ENCODE measurements at places on chromosomes 5 and 9.

GRCh38 chr9:131951905-131952304 lies 127.8 kb downstream of the MED27 start:
- no peak for DNase-seq

GRCh38 chr5:135213466-135214239 lies 179.6 kb upstream of the PITX1 start:
- no peak for DNase-seq

DNA sequence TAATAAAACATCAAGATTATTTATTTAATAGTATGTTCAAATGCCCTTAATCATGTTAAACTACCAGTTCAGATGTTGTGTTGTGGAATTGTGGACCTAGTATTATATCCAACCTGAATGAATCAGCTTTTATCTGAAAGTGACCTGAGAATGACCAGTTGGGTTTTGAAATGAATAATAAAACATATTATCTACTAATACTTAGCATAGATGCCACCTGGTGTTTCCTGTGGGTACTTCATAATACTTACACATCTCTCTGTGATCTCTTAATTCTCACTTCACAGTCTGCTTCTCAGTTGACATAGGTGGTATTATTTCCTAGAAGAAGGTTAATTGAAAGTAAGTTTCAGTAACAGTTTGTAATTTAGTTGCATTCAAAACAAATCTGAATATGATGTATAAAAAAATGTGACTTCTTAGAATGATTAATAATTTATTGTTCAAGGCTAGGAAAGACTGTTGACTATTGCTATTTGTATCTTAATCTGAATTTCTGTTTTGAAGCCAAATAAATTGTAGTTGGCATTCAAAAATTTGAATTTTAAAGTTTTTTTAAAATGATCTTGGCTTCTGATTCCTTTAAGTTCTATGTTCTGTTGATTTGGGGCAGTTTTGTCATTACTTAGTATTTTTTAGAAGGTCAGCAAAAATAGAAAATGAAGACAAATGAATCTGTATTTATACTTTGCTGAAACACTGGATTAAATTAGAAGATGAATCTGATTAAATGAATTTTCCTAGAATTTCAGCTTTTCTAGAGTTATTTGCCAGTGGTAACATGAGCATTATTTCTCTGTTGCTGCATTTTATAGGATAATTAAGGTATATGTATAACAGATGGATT lies 48.2 kb downstream of the KIF2A start:
- DNase-seq: no peak

- no peak for DNase-seq
These were observed 4.1 kb upstream of the CXXC5 start for GRCh38 chr5:139644001-139644456.

- no peak for DNase-seq
These were observed 154.7 kb upstream of the RUSC2 start for GRCh38 chr9:35335164-35335563.

DNA sequence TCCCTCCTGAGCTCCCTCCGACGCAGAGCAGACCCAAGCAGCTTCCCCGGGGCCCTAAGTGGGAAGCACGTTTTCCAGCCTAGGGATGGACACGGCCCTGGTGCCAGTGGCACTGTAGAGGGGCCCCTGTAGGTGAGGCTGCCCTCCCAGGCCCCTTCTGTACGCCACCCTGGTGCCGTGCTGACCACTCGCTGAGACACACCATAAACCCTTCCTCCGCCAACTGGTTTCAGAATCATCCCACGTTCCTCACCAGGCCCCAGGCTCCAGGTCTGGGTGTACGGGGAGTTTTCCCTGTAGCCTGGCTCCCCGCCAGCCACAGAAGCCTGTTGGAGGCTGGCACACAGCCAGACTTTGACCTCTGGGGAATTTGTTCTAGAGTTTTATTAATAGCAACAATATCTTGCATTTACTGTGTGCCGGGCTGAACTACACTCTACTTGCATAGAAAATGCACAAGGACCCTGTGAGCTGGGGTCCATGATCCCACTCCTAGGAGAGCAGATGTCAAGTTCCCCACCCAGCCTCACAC lies 18.2 kb upstream of the WDR38 start:
- no peak for DNase-seq

GRCh38 chr9:3894772-3895171 lies 369.0 kb upstream of the RFX3 start:
- DNase-seq: no peak

DNA sequence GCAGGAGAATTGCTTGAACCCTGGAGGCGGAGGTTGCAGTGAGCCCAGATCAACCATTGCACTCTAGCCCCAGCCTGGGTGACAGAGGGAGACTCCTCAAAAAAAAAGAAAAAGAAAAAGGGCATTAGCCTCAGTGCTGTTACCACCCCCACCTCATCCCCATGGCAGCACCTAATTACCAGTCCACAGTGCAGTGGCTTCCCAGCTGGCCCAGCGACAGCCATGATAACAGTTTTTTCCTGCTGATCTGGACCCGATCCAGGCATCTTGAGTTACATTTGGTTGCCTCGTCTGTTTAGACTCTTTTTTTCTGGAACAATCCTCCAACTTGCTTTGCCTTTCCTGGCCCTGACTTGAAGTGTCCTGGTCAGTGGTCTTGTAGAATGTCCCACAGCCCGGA lies 24.4 kb downstream of the NCS1 start:
- DNase-seq: no peak

DNA sequence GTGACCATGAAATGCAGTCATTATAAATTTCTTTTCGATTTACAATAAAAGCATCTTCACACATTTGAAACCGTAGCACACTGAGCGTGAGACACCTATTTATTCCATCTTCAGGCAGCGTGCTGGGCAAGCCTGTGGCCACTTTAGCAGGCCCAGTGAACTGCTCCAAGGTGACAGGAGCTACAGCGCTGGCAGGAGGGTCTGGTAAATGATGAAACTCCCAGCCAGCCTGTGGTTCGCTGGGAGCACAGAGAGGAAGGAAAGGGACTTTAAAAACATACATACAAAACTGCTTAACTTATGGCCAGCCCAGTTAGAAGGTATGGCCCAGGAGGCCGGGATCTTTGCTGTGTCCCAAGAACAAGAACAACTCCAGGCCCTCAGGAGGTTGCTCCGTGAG lies 5.1 kb downstream of the RAPGEF1 start:
- no peak for DNase-seq

- DNase-seq: no peak
These were observed 23.2 kb downstream of the XPA start for GRCh38 chr9:97673922-97674321.

DNA sequence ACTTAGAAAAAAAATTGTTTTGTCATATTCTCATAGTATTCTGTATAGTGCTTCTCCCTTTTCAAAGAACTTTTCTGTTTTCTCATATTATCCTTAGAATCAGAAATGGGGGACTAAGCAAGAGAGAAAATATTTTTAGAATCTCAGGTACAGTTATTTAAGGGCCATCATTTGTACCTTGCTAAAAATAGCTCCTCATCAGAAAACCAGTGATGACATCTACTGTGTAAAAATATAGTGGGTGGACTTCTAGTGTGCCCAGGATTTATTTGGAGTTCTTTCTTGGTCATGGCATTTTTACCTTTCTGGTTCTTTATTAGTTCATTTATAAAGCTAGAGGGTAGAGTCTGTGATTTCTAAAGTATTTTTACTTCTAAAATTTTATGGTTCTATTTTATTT lies 82.5 kb downstream of the CSNK1G3 start:
- DNase-seq: no peak

DNA sequence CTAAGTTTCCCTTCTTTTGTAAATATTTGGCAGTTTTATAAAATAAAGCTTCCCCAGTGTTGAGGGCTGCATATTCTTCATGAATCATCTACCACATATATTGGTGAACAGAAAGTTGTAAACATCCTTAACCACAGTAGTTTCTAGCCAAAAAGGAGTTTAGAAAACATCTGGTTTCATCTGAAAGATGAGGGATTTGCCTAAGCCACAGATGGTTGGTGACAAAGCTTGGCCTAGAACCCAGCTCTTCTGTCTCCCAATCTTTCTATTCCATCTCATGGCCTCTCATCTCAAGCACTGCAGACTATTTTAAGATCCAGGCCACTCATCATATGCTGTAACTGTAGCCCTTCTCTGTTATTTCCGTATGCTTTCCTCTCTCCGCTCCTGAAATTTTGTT lies 232.3 kb upstream of the TRPM3 start:
- DNase-seq: no peak

DNA sequence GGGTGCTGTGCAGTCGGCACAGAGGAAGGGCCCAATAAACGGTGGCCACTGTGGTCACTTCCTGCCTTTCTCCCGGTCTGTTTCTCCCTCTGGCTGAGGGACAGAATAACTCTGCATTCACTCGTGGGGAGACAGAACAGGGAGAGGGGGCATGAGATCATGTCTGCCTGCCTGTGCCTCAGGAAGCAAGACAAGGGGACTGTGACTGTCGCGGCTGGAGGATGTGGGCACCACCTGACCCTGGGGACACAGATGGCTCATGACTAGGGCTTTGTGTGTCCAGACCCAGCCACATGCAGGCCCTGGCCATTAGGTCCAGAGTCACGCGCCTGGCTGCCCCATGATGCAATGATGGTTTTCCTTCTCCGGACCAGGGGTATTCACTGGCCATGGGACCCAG lies 5.8 kb downstream of the TRUB2 start:
- no peak for DNase-seq

DNA sequence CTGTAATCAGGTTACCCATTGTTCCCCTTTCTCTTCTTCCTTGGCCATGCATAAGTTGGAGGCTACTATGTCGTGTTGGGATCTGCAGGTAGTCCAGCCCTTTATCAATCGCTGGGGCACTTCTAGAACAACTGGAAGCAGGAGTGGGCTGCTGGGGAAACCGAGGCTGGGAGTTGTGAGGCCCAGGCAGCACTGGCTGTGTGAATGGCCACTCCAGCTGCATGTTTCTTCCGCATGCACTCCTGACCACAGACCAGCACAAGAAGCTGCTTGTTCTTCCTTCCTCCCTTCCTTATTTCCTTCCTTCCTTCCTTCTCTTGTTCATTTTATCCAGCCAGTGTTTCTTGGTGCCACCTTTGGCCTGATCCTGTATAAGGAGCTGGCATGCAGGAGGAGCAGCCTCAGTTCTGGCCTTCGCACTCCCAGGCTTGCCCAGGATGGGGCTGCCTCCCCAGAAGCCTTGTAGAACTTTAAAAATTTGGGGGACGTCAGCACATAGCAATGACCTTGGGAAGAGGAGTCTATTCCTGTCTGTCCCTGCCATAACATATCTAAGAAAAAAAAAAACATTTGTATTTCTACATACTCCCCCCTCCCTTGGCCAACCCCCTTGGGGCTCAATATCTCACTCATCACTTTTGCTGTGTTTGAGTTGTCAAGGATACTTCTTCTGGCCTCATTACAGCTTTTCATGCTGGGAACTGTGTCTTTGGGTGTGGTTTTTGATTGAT lies 20.8 kb upstream of the CXCL14 start:
- DNase-seq: no peak

- DNase-seq: no peak
These were observed 30.8 kb downstream of the SLC6A3 start for GRCh38 chr5:1414311-1415058.

DNA sequence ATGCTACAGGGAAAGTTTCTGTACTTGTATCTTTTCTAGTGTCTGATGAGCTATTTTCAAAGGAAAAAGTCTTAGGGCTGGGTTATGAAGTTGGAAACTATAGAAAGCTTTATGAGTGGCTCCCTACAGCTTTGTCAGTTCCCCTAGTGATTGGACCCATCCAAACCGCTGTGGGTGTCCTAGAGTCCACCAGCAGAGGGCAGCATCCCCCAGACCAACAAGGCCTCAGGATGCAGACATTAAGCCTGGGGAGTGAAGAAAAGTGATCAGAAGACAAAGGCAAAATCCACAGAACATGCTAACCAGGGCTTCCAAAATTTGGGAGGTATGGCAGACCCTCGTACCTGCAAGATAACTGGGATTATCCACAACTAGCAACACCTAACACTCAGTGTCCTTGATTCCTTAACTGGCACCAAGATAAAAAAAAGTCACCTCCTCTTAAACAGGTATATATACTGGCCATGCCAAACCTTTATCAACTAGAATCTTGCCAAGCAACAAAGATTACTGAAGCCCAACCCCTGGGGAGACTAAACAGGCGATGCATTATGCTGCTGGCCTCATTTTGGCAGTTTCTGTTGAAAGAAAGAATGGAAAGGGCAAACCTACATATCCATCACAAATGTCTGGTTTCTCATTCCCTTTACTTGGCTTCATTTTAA lies 110.4 kb upstream of the NR5A1 start:
- peak; percentile 67 for DNase-seq

DNA sequence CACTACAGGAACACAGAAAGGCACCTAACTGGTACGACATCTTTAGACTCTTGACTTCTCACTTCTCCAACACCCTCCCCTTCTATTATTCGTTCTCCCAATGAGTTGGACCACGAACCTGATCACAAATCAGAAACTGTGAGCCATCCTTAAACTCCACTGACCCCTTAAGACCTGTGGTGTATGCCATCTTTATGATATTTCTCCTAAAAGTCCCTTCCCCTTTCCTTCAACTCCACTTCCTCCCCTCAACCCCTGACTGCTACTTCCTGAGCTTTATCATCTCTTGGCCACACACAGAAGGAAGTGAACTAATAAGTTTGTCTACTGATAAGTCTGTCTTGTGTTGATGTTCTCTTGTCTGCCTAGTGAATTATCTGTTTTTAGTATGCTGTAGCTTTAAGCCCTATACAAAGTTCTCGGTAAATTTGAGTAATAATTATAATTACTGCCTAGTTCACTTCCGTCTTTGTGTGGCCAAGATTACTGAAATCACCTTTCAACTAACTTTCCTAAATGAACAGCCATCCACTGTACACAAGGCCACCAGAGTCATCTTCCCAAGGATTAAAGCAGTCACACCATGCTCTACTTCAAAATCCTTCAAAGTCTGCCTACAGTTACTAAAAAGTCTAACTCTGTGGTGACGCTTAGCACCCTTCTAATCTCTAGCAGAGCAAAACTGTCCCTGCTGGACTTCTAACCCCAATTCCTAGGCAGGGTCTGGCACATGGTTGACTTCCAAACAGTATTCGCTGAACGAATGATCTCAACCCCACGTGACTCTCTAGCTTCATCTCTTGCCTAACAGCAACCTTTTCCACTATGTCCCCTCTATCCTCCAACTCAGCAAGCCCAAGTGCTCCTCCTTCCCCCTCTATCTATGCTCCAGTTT lies 23.2 kb downstream of the ELOVL7 start:
- DNase-seq: no peak

DNA sequence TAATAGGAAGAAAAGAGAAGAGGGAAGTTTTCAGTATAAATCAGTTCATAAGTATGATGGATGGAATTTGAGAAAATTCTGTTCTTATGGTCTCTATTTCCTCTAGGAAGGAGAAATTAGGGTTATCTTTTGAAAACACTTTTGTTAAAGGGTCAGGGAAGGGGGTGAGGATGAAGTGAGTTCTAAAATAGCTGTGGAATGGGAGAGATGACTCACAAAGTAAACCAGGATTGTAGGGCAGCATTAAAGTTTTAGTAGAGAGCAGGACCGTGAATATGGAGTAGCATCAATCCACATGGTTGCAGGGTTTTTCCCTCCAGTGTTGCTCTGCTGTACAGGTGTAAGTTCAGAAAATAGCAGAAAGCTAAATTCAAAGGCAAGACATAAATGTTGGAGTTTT lies 32.4 kb downstream of the MUSK start:
- DNase-seq: no peak

DNA sequence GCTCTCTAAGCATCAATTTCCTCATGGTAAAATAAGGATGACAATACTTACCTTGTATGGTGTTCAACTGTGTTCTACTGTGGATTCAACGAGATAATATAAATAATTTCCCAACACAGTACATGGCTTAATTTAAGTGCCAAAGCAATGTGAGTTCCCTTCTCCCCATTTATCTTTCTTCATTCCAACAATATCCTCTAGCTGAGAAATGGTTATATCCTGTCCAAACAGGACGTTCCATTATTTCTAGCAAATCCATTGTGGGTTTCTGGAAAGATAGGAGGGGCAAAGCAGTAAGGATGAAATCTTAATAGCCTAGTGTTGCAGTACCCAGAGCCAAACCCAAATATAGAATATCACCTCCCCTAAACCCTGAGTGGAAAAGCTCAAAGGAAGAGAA lies 22.0 kb downstream of the ABCA1 start:
- DNase-seq: no peak

Measured in activated CD4-positive, alpha-beta T cell treated with anti-CD3 and anti-CD28 coated beads, Interleukin-2, amount 50 U/mL, for 1 hour (primary cell).